Posterior vena cava (tissue), 2 donors: ENCODE measurements at places on chromosomes 3 and 15. TPM values are rescaled to one million over a fixed set of nuclear protein-coding genes. Genes with fewer than 3 reads are reported as not detected.

GRCh38 chr15:95470997-95471689, 859.4 kb upstream of the NR2F2 start:
- DNase-seq: peak; percentile 74

The TMEM212 gene
- total RNA-seq: not detected

GRCh38 chr3:114841515-114841914, 305.6 kb downstream of the ZBTB20 start:
- DNase-seq: no peak

The LEKR1 gene
- 1.6 TPM for total RNA-seq

GRCh38 chr15:38176155-38176554, 76.5 kb upstream of the SPRED1 start:
- no peak for DNase-seq

DNA sequence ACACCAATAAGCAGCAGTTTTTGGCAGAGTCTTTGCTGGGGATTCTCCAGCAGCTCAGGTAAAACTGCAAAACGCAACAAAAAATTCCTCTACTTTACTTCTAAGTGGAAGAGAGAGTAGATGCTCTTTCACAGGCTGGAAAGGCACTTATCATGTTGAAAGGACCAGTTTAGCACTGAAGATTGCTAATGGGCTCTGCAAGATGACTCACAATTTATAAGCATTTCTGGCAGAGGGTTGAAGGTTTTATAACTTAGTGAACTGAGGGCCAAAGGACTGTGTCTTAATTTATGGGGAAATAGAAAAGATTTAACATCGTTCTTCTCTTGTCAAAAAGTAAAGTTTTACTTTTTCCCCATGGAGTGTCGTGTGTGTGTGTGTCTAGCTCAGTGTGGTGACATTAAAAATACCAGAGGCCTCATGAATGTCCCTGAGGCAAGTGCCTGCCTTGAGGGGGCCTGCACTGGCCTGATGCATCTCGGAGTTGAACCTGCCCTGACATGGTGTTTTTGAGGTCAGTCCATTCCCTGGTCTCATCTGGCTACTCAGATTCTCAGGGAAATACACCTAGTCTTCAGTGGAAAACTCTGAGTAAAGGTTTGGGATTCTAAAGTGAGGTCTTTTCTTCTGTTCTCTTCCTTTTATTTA, 1092.0 kb downstream of the NAALADL2 start:
- no peak for DNase-seq

- no peak for DNase-seq
Measured at GRCh38 chr3:69016901-69017300, 3.4 kb upstream of the EOGT start.

The GNAT1 gene
- total RNA-seq: not detected

- no peak for DNase-seq
Measured at GRCh38 chr15:53031469-53031868, 241.3 kb upstream of the ONECUT1 start.

The TMEM40 gene
- total RNA-seq: not detected

DNA sequence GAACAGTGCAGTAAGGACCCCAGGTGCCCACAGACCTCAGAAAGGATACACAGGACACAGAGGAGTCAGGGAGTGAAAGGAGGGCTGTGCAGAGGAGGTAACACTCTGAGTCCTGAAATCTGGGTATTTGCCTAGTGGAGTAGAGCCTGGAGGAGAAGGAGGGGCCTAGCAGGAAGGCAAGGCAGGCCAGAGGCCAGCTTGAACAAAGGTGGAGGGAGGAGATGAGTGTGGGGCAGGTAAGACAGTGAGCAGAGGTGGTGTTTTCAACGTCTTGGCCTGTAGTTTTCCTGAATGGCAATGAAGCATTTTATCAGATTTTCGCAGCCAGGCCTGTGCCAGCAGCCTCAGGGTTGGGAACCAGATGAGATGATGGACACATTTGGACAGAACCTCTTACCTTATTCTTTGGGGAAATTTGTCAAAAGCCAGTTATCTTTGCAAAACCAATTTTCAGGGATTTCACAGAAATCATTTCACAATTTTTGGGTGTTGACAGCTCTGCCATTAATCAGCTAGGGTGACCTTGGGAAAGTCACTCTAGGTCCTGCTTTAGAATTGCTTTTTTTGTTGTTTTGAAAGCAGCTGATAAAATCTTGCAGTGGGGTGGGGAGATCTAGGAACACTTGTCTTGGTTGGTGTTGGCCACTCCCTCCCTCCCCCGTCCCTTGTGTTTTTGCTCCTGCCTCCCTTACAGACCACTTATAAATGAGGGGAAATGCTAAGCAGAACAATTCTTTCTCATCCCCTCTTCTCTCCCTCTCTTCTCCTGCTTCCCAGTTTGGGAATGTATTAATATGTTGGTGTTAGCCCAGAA, 38.4 kb downstream of the SPSB4 start:
- DNase-seq: no peak

- no peak for DNase-seq
Measured at GRCh38 chr3:96072226-96072625, 742.2 kb upstream of the EPHA6 start.
